ENCODE measurements at places on chromosomes 11 and 22. TPM values are rescaled to one million over a fixed set of nuclear protein-coding genes. Genes with fewer than 3 reads are reported as not detected.

- DNase-seq: no peak
Observed at GRCh38 chr22:44925465-44926123, 84.2 kb downstream of the PHF21B start.

- DNase-seq: no peak
Observed at GRCh38 chr11:107623183-107623582, 32.2 kb downstream of the ELMOD1 start.

GRCh38 chr22:33722816-33723215 lies 197.5 kb downstream of the LARGE1 start:
- no peak for DNase-seq

- no peak for DNase-seq
Observed at GRCh38 chr22:19914201-19914943, 27.2 kb upstream of the COMT start.

Gene LARGE1
- 1.1 TPM for total RNA-seq

- no peak for DNase-seq
Observed at GRCh38 chr11:128294671-128295050, 292.7 kb downstream of the ETS1 start.

DNA sequence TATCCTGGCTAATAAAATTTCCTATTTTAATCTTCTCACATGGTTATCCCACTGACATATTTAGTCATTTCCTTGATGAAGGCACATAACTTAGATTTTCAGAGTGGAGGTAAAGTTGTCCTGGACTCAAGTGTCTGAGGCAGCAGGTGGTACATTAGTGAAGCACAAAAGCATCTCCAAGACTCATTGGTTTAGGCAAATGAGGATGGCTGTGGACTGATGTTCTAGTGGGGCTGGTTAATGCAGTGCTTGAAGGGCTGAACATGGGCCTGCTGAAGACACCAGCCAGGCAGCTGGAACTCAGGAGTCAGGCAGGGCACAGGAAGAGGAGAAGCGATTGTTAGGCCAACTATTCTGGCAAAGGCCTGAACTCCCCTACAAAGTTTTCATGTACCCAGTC lies 76.3 kb upstream of the SESN3 start:
- no peak for DNase-seq

- no peak for DNase-seq
Observed at GRCh38 chr11:111399187-111400031, 20.3 kb upstream of the POU2AF1 start.

DNA sequence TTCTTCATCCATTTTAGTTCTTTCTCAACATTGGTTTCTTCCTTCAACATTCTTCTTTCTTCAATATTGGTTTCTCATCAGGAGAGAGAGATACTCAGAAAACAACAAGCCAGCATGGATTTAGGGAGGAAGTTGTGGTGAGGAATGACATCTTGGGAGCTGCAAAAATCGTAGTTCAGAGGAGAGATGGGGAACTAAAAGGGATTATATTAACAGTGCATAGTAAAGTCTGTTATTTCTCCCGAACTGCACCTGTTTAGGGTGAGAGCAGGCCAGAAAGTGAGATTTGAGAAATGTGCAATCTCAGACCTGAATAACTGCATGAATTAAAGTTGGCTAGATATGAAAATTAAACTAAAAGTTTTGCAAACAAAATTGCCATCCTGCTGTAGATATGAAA lies 94.5 kb downstream of the CASP12 start:
- DNase-seq: no peak

- DNase-seq: no peak
Observed at GRCh38 chr11:25970726-25971508, 361.0 kb upstream of the ANO3 start.

DNA sequence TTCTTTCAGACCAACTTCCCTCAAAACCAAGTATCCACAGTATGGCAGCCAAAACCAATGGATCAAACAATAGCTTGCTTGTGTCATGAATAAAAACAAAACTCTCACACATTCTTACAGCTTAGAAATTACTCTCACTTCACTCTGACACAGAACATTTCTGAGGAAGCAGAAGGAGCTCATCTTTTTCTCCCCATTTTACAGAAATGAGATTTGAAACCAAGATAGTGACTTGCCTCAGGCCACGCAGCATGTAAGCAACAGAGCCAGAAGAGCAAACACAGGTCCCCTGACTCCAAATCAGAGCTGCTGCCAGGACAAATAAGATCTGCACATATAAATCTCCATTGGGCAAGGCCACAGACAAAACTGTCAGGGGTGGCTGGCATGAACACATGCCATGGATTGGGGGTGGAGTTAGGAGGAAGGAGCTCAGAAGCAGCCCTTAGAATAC lies 64.8 kb downstream of the RAB30 start:
- no peak for DNase-seq

Gene AGBL2
- 8.1 TPM for total RNA-seq

DNA sequence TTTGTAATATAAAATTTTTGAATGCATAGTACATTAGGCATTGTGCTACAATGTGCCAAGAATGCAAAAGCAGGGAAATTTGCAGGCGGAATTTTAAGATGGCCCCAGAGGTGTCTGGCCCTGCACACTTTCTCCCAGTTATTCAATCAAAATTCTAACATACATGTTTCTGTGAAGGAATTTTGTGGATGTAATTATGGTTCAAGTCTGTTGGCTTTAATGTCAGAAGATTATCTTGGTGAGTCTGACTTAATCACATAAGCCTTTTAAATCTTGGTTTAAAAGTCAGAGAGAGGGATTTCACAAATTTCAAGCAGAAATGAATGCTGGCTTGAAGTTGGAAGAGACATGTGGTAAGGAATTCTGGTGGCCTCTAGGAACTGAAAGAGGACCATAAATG lies 423.4 kb upstream of the CCDC179 start:
- DNase-seq: no peak

Gene TBX1
- not detected for total RNA-seq

DNA sequence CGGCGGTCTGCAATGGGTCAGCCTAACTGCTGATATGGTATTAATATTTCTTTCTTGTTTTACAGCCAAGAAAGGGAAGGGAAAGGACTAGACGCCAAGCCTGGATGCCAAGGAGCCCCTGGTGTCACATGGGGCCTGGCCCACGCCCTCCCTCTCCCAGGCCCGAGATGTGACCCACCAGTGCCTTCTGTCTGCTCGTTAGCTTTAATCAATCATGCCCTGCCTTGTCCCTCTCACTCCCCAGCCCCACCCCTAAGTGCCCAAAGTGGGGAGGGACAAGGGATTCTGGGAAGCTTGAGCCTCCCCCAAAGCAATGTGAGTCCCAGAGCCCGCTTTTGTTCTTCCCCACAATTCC lies 1.9 kb downstream of the MDK start:
- DNase-seq: no peak

Gene PARVB
- total RNA-seq: 14.6 TPM

Gene SH3BP1
- total RNA-seq: 84.0 TPM

DNA sequence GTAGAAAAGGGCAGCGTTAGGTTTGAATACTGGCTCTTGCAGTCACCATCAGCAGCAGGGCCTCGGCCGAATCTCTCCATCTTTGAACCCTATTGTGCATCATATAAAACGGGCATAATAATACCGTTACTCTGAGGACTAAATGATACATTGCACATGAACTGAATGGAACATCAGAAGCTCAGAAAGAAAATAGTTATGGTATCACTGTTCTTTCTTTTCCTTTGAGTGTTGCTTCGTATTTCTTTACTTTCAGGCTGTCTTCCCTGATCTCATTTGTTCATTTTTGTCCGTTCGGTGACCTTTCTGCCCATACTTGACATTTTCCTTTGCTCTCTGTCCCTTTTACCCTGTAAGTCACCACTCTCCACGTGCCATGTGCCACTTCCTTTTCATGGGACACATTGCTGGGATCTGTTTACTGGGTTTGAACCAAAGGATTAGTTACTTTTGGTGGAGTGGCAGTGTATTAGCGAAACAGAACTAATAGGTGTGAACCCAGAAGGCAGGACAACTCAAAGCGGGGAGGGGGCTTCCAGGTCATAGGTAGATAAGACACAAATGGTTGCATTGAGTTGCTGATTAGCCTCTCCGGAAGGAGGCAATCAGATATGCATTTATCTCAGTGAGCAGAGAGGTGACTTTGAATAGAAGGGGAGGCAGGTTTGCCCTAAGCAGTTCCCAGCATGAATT lies 717 bp upstream of the ZNF202 start:
- no peak for DNase-seq

Gene SCUBE2
- total RNA-seq: not detected

DNA sequence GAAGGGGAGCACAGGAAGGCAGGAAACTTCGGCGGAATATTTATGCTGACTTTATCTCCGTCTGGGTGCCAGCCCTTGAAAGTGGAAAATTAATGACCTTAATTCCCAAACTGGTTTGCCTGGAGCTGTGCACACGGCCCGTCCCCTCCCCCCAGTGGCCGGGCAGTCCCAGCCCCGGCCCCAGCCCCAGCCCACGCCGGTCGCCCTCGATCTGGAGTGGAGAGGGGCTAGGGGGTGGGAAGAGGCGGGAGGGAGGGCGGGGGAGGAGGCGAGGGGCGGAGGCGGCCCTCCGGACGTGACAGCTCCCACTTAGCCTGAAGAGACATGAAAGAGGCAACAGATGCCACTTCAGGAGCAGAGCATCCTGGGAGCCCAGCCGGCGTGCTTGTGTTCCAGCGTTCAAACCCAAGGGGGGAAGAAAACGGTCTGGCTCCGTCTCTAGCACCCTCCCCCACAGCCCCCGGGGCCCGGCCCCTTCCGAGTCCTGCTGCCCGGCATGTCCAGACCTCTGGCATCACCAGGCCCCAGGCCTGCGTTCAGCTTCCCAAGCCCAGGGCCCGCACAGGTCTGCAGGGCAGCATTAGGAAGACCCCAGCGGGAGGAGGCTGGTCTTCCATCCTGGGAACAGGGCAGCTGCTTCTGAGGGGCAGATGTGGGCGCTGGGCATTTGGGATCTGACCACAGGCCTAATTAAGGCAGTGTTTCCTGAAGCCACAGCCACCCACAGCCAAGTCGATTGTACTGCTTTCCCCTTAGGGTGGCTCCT lies 20.0 kb upstream of the LMO1 start:
- no peak for DNase-seq

GRCh38 chr11:818396-819128 lies at the start of gene PNPLA2:
PNPLA2 (plus strand) TSS chr11:818914; CDS start chr11:819719, 805 bp downstream.
- no peak for DNase-seq

- DNase-seq: no peak
Observed at GRCh38 chr22:37971475-37972434, 12.6 kb downstream of the SOX10 start.

- DNase-seq: peak; percentile 8
Observed at GRCh38 chr11:82229341-82229740, 504.3 kb downstream of the FAM181B start.

DNA sequence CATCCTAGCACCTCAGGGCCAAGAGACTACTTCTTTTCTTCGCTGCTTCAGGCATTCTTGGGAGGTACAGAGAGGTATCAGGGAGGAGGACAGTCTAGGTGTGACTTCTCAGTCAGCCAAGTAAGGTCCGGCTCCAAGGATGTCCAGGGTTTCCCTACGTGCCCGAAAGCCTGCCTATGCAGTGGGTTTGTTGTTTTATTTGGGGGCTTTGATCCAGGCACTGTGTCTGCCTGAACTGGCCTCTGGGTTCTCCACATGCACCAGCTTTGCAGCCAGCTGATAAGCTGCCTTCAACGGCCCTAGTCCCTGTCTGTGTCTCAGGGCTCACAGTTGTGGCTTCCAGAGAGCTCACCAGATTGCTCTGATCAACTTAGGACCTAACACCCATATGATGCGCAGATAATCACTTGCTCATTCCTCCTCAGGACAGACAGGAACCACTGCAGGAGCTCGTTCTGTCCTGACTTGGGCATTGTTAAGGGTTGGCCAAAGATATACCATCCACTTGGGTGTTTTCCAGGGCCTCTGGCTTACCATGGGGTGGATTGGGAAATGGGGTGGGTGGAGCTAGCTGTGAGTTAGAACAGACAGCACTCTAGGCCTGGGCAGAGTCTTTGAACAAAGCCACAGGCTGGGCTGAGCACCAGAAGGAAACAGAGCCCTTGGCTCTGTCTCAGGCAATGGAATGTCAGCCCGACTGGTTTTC lies 45.5 kb upstream of the CRYBB3 start:
- no peak for DNase-seq

GRCh38 chr11:96482193-96482592 lies 92.4 kb downstream of the JRKL start:
- no peak for DNase-seq

Gene PIH1D2
- not detected for total RNA-seq

Gene MRGPRX3
- not detected for total RNA-seq

DNA sequence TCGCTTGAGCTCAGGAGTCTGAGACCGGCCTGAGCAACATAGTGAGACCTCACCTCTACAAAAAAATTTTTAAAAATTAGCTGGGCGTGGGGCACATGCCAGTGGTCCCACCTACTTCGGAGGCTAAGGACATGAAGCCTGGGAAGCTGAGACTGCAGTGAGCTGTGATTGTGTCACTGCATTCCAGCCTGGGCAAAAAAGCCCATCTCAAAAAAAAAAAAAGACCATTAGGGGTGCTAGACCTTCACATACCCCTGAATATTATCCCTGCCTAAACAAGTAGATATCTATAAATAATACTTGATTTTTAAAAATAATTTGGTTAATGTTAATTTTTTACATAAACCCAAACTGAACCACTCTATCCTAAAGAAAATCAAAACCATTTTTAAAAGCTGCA lies 24.2 kb downstream of the NUP98 start:
- DNase-seq: no peak

- no peak for DNase-seq
Observed at GRCh38 chr11:112368381-112368780, 107.7 kb upstream of the PLET1 start.

Gene RIC3
- 30.0 TPM for total RNA-seq

Gene GPR83
- not detected for total RNA-seq

Gene FAM83F
- total RNA-seq: 0.29 TPM

Gene PRR33
- total RNA-seq: not detected

GRCh38 chr11:108122166-108122628 lies 830 bp downstream of the ACAT1 start:
- no peak for DNase-seq

Gene KRTAP5-8
- not detected for total RNA-seq

DNA sequence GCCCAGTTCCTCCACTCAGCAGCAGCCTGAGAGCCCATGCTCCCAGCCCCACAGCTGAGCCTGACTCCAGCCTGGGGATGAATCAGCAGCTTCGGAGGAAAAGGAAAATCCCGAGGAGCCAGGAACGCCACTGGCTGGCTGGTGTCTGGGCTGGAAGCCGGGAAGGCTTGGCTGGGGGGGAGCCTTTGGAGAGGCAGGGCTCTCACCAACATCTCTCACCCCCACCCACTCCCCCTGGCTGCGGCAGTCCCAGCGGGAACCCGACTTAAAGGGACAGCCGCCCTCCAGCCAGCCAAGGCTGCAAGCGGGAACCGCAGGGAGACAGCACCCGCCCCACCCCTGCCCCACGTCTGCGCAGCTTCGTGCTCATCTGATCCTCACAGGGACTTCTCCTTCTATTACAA lies 28.4 kb downstream of the KIAA0930 start:
- no peak for DNase-seq

Gene OR51E2
- total RNA-seq: not detected

GRCh38 chr22:48647606-48648515 lies 1179.8 kb downstream of the BRD1 start:
- DNase-seq: no peak

DNA sequence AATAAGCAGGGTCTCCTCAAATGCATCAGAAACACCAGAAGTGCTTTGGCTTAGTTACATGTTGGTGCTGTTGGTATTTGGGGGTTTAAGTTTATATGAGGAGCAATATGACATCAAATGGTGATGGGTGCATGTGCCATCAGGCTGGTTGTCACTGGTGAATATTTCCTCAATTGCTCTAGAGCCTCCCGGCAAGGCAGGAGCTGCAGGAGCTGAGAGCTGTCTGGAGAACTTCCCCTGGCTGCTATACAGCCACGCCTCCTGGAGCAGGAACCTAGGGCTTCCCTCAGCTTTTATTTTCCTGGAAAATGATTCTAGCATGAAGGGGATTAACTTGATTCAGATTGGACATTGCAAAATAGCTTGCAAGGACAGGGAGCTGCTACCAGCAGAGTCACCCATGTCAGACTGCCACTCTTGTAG lies 15.8 kb downstream of the IGLL5 start:
- no peak for DNase-seq

Measured in CD4-positive, alpha-beta memory T cell (primary cell).